Lower lobe of right lung (tissue), 2 donors: ENCODE measurements at places on chromosomes 2 and 18. TPM values are rescaled to one million over a fixed set of nuclear protein-coding genes. Genes with fewer than 3 reads are reported as not detected.

DNA sequence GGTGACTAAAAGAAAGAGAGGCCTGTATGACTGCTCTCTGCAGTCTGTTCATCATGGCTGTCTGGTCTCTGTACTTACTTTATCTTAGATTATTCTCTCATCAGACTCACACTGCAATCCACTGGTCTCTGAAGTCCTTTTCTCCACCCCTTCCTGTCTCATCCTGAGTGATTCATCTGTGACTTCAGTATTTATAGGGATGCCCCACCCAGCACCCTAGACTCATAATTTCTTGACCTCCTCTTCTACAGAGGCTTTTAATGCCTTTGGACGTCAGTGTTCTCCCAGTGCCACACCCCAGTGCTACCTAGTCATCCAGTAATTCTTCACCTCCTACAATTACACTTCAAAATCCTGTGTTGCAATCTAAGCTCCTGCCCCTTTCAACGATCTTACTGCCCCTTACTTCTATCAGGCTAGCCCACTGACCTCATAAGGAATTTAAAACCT lies 14.9 kb upstream of the ITPRID2 start:
- H3K4me1 ChIP-seq: no peaks in the 10 kb centered on the region
- no peak overlapping the region for H3K27ac ChIP-seq
- no peaks in the 10 kb centered on the region for H3K27me3 ChIP-seq
- no peak overlapping the region for H3K4me3 ChIP-seq

GRCh38 chr2:12960671-12961070 lies 243.9 kb downstream of the TRIB2 start:
- H3K4me1 ChIP-seq: peaks cover 2% of the 10 kb centered on the region
- no peak overlapping the region for H3K4me3 ChIP-seq
- no peak for DNase-seq
- H3K36me3 ChIP-seq: no peaks in the 10 kb centered on the region
- H3K27ac ChIP-seq: no peak overlapping the region
- H3K27me3 ChIP-seq: no peaks in the 10 kb centered on the region

- H3K4me1 ChIP-seq: no peaks in the 10 kb centered on the region
- DNase-seq: no peak
- no peak overlapping the region for H3K4me3 ChIP-seq
- no peaks in the 10 kb centered on the region for H3K36me3 ChIP-seq
- no peak overlapping the region for H3K27ac ChIP-seq
These were observed 333.0 kb downstream of the RPRM start for GRCh38 chr2:153145470-153145978.

GRCh38 chr2:120547662-120548061 lies 188.0 kb upstream of the GLI2 start:
- H3K36me3 ChIP-seq: no peaks in the 10 kb centered on the region
- peaks cover 17% of the 10 kb centered on the region for H3K4me1 ChIP-seq
- no peak overlapping the region for H3K4me3 ChIP-seq
- no peak for DNase-seq

UBE2E3 gene
- 39.7 TPM for total RNA-seq

PROM2 gene
- total RNA-seq: 6.0 TPM

TSPYL6 gene
- not detected for total RNA-seq
